GM03348 (cell line): ENCODE measurements at places on chromosomes 2 and 18.

- DNase-seq, result no peak
Measured at GRCh38 chr2:26471289-26471688, 6.6 kb downstream of the OTOF start.

- DNase-seq, result no peak
Measured at GRCh38 chr2:3762771-3763447, 59.5 kb downstream of the DCDC2C start.

DNA sequence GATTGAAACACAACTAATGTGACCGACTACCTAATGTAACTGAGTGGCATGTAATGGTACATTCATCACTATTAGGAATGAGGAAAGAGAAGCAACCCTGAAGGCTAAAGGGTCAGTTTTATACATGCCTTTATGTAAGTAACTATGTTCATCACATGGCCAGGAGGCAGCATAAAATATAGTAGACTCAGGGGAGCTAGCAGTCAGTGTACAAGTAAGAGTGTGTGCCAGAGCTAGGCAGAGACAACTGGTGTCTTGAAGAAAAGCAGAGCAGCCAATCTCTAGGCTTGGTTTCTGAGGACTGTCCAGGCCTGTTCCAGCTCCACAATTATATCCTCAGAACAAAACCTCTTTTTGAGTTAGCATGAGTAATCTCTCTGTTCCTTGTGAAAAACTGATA is 18.1 kb downstream of the SMAD2 start:
- peak; percentile 9 for DNase-seq

- DNase-seq, result no peak
Measured at GRCh38 chr2:1837458-1837857, 93.1 kb upstream of the PXDN start.

- DNase-seq, result no peak
Measured at GRCh38 chr2:56049233-56049845, 125.8 kb upstream of the EFEMP1 start.
